NCI-H187 (cell line): ENCODE measurements at places on chromosomes 3 and 15.

- no peak for DNase-seq
Measured at GRCh38 chr3:196778755-196779154, 39.1 kb downstream of the PAK2 start.

DNA sequence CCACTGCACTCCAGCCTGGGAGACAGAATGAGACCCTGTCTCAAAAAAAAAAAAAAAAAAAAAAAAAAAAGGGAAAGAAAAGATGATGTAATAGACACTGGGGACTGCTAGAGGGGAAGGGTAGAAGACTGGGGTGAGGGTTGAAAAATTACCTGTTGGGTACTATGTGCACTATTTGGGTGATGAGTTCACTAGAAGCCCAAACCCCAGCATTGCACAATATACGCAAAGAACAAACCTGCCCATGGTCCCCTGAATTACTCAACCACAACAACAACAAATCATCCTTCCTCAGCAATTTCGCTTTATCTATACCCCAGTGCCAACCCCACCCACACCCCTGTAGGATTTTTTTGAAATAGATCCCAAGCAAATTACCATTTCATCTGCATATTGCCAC lies 13.5 kb downstream of the NIPA1 start:
- DNase-seq: no peak

DNA sequence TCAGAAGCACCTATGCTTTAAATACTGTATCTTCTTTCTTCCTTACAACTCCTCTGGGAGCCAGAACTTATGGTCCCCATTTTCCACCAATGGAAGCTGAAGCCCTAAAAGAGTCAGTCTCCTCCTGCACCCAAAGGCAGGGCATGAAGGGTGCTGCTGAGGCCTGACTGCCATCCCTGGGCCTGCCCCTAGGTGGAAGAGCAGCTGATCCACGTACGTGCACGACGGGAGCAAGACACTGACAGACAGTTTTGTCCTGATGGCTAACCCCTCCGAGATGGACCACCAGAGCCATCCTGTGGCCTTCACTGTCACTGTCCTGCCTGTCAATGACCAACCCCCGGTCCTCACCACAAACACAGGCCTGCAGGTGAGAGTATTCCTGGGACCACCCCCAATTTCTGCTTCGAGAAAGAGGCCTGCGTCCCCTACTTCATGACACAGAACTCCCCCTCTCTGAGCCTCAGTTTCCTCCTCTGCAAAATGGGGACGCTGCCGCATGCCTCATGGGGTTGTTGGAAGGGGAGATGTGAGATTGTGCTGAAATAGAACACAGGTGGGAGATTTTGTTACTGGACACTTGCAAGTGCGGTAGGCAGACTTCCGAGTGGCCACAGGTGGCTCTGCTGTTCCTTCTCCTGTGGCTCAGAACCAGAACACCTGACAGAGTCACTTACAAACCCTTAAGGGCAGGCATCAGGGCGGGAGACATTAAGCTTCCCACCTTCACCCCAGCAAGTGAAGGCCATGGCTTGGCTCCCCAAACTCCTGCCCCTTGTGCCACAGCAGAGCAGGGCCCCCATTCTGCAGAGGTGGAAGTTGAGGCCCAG lies 175.4 kb downstream of the TBC1D2B start:
- DNase-seq: no peak

GRCh38 chr3:30605706-30606300 lies 598 bp upstream of the TGFBR2 start:
- DNase-seq: no peak

- DNase-seq: no peak
Measured at GRCh38 chr15:87710406-87710805, 546.1 kb downstream of the NTRK3 start.

DNA sequence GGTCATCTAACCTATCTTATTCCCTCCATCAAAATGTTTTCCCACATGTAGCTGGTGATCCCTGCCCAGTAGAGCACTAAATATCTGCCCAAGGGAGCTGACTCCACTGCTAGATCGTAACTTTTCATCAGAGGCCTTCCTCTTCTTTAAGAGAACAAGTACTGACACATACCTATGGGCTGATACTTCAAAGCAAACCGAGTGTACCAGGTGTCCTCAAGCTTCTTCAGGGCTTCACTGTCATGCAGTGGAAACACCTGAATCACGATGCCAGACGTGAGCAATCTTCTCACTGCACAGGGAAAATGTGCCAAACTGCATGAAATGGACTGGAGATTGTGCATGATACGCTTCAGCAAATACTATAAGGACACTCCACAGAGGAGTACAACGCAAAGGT lies 41.6 kb downstream of the ANO10 start:
- no peak for DNase-seq

- DNase-seq: no peak
Measured at GRCh38 chr3:169945313-169945712, 21.3 kb upstream of the SEC62 start.

DNA sequence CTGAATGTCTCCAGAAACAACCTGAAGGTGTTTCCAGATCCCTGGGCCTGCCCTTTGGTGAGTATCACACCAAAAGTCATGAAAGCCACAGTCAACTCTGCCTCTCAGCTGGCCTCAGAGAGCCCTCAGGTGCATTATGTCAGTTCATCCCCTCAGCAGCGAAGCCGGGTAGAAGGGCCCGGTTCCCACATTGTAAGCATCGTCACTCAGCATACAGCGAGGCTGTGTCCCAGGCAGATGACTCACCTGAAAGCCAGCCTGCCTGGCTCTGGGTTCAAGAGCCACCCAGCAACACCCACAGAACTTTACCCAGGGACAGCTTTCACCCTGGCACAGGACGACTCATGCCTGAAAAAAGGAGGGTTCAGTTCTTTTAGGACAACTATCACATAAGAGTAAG lies 91.6 kb downstream of the LRRK1 start:
- DNase-seq: no peak

- DNase-seq: no peak
Measured at GRCh38 chr3:55486101-55486856, 827 bp downstream of the WNT5A start.

DNA sequence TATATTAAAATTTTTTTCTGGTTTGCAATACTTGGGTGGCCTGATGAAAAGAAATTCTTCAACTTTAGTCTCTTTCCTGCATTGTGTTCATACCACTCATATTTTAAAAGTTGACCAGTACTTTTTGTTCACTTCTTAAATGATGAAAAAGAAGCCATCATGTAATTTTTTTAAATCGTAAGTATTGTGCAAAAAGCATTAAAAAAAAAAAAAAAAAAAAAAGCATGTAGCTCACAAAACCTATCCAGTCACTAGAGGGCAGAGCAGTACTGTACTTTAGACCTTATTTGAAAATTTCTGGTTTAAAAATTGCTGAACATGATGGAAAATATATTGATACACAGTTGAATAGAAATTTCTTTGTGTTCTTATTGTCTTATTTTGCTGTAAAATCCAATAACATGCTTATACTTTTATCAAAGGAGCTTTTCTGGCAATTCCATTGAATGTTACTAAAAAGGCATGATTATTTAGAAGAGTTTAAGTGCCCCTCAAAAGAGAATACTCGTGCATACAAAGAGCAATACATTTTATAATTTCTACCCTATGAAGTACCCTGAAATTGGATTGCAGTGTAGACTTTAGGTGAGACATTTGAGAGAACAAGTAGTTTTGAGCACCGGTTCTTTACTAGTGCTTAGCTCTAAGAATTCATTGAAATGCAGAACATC lies 137.7 kb downstream of the BBX start:
- no peak for DNase-seq

DNA sequence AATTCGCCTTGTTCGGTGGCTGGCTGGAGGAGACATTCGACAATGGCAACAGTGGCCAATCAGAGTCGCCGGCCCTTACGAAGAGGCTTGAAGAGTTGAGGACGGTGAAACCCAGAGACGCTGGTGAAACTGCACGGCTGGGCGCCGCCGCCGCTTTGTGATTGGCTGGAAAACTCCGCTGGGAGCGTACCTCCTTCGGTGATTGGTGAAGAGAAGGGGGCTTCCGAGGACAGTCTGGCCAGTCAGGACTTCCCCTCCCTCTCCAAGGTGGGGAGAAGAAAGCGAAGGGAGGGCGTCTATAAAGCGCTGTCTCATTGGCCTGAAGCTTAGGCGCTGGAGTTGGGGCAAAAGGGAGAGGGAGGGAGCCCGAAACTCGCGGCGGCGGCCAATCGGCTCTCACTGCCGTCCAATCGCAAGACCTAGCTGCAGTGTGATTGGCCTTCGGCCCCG lies 554 bp upstream of the GSK3B start:
- peak; percentile 98 for DNase-seq

DNA sequence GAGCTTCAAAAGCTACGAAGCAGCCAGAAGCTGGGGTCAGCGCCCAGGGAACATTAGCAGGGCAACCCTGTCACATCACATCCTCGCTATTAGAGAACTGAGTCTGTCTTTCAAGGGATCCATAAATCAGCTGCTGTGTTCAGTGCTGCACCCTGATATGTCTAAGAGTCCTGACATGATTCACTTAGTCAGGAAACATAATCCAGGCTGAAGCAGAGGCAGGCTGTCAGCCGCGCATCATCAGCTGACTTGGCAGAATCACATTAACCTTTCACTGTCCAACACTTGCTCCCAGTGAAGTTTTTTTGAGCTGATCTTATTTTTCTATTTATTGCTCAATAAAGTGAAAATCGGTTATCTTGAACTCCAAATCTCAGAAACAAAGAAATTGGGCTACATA lies 23.5 kb downstream of the MYH15 start:
- DNase-seq: no peak

DNA sequence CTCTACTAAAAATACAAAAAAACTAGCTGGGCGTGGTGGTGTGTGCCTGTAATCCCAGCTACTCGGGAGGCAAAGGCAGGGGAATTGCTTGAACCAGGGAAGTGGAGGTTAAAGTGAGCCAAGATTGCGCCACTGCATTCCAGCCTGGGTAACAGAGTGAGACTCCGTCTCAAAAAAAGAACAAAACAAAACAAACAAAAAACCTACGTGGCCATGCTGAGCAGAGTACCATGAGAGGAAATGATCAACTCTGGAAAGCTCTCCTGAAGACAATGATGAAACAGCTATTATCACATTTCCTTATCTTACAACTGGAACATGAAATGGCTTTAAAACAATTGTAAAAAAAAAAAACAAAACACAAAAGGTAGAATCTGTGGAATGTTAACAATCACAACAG lies 75.2 kb downstream of the CHSY1 start:
- DNase-seq: no peak

DNA sequence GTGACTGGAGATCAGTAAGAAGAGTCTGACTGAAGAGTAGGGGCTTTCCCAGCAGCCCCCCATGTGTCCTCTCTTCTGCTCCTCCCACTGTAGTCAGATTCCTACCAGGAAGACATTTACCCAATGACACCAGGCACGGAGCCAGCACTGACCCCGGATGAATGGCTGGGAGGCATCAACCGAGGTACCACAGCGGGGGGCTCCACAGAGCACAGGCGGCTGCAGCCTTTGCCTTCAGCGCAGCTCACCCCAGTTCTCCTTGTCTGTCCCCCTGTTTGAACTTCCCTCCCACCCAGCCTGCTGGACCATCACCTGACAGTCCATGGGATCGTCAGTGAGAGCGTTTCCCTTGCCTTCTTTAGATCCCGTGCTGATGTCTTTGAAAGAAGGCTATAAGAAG lies 101.6 kb downstream of the ANP32A start:
- no peak for DNase-seq

- DNase-seq: peak; percentile 3
Measured at GRCh38 chr3:53677413-53677812, 168.8 kb downstream of the CHDH start.

GRCh38 chr3:159856590-159857104 lies 132.0 kb upstream of the IL12A start:
- DNase-seq: no peak

- DNase-seq: no peak
Measured at GRCh38 chr3:128378631-128379347, 87.9 kb downstream of the DNAJB8 start.

DNA sequence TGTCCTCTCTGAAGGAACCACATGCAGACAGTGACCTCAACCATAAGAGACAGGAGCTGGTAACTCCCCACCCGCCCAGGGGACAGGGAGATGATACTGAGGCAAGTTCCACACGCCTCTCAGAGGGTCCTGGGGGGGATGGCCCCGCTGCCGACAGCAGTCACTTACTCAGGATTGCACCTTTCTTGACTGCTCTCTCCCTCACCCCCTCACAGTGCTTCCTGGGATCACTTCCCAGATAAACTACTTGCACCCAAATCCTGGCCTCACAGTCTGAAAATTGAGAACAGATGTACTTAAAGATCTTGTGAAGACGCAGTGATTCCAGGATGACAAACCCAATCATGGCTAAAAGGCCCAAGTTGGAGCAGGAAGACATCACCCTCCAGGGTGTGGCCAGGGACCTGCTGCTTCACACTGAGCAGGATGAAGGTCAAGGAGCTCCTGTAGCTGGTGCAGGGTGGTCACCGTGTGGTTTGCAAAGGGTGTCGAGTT lies 207.6 kb downstream of the ADAMTS17 start:
- DNase-seq: no peak

GRCh38 chr15:29312387-29312786 lies 42.8 kb upstream of the NSMCE3 start:
- no peak for DNase-seq
